ENCODE measurements at places on chromosomes 13 and 19. TPM values are rescaled to one million over a fixed set of nuclear protein-coding genes. Genes with fewer than 3 reads are reported as not detected.

The CYP2A6 gene
- not detected for total RNA-seq

The ACP7 gene
- total RNA-seq = 0.33 TPM

The SLC25A41 gene
- total RNA-seq = not detected

The EBPL gene
- total RNA-seq = 51.7 TPM

The KIR2DL4 gene
- total RNA-seq = not detected

The FRY gene
- 6.7 TPM for total RNA-seq

The TFDP1 gene
- total RNA-seq = 47.7 TPM

The TMEM255B gene
- 6.4 TPM for total RNA-seq

The SSC5D gene
- 0.33 TPM for total RNA-seq

The ZNF83 gene
- total RNA-seq = 60.2 TPM

The SULT2B1 gene
- total RNA-seq = 0.48 TPM

The ADGRE1 gene
- total RNA-seq = not detected

The GDF15 gene
- 822 TPM for total RNA-seq

The PLEKHA4 gene
- 11.1 TPM for total RNA-seq

The SLC1A6 gene
- not detected for total RNA-seq

The XPO4 gene
- total RNA-seq = 17.9 TPM

The NRTN gene
- total RNA-seq = 0.14 TPM

The CAPN12 gene
- total RNA-seq = 1.3 TPM

The ZNF541 gene
- total RNA-seq = not detected

The AMER2 gene
- 0.04 TPM for total RNA-seq

The PTGIR gene
- 0.48 TPM for total RNA-seq
